IMR-90 (cell line): ENCODE measurements at places on chromosomes 2 and 18.

GRCh38 chr2:236375973-236376476 is 111.8 kb upstream of the ASB18 start:
- no peak for DNase-seq

GRCh38 chr2:176650104-176650837 is 381.0 kb downstream of the MTX2 start:
- no peak for DNase-seq

GRCh38 chr2:60535685-60536312 is 17.7 kb downstream of the BCL11A start:
- no peak for DNase-seq

- no peak for DNase-seq
These were observed 21.8 kb upstream of the SERPINE2 start for GRCh38 chr2:224060783-224061482.

DNA sequence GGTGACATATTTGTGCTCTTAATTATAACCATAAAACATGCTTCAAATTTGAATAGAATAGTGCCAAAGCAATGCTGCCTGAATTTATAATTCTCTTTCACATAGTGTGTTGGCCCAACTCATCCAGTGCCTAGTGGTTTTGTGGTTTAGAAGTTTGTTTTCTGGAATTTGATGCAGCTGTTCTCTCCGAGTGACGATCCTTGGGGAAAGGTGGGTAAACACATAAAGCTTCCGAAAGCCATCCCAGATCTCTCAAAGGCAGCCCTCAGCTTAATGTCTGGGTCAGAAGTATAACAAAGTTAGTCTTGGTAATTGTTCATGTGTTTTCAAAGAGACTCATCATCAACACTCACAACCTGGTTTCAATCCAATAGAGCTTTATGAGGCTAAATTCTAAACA is 235.6 kb upstream of the CDH2 start:
- no peak for DNase-seq
